DMS53 (cell line): ENCODE measurements at places on chromosomes 13 and 19.

- DNase-seq, result no peak
Observed at GRCh38 chr13:46352805-46353204, 34.2 kb downstream of the RUBCNL start.

DNA sequence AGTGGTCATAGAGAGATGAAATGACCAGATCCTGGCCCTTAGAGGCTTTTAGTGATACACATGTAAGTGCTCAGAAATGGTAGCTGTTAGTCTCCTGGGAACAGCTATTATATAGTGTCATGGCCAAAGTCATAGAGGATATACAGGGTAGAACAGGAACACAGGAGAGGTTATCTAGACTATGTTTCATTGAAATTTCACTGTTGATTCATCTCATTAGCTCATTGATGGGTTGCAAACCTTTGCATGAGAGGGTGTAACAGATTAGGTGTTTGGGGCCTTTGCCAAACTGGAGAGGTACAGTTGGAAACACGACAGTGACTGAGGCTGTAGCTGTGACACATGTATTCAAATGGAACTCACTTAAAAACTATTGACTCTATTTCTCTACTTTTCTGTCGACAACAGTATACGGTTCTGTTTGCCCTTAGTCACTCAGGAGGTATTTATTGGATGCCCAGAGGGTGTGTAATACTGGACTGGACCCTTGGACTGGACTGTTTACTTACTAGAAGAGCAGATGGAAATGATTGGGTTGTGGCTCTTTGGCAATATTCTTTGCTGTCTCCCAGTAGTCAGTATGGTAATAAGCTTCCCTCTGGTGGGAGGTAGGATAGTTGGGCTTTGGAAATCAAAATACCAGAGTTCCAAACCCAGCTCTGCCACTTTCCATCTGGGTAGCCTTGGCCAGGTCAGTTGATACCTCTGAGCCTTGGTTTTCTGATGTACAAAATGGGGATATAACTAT, 29.8 kb downstream of the ARHGAP35 start:
- DNase-seq, result peak; percentile 31

DNA sequence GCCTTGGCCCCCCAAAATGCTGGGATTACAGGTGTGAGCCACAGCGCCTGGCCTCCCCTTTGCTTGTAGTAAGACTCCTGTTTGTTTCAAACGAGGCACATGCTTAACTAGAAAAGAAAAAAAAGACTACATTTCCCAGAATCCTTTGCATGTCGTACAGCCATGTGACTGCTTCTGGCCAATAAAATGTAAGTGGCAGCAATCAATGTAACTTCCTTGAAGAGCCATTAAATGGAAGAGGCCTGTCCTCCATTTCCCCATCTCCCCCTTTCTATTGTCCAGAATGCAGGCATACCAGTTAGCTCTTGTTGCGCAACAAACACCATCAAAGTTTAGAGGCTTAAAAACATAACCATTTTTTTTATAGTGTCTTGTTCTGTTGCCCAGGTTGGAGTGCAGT, 10.4 kb upstream of the GPR32 start:
- DNase-seq, result peak; percentile 43

- no peak for DNase-seq
Observed at GRCh38 chr19:32519023-32519422, 62.0 kb upstream of the PDCD5 start.

DNA sequence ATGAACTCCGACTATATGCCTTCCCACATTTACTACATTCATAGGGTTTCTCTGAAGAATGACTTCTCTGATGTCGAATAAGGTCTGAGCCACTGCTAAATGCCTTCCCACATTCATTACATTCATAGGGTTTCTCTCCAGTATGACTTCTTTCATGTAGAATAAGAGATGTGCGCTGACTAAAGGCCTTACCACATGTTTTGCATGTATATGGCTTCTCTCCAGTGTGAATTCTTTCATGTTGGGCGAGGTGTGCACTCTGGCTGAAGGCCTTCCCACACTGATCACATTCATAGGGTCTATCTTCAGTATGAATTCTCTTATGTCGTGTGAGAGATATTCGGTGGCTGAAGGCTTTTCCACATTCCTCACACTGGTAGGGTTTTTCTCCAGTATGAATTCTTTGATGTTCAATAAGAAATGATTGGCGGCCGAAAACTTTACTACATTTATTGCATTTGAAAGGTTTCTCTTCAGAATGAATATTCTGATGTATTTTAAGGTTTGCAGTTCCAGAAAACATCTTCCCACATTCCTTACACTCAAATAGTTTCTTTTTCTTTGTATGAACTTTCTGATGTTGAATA, 35.8 kb downstream of the ZNF667 start:
- no peak for DNase-seq
